ENCODE measurements at places on chromosomes 6 and 20.

DNA sequence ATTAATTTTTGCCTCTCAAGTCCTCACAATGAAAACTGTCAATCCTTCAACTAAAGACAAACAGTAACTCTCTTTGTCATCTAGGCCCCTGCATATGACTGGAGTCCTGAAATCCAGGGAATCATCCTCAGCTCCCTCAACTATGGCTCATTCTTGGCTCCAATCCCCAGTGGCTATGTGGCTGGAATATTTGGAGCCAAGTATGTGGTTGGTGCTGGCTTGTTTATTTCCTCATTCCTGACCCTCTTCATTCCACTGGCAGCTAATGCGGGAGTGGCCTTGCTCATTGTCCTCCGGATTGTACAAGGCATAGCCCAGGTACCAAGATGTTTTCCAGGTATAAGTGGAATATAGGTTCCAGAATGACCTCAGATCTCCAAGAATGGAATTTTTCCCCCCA is 15.4 kb downstream of the SLC17A4 start:
- DNase-seq, result no peak

- DNase-seq, result no peak
Measured at GRCh38 chr6:11206576-11206975, 25.9 kb downstream of the NEDD9 start.

GRCh38 chr6:123518441-123519188 is 118.1 kb downstream of the TRDN start:
- no peak for DNase-seq

- DNase-seq, result no peak
Measured at GRCh38 chr6:70041411-70041810, 175.1 kb downstream of the COL19A1 start.

GRCh38 chr6:16487996-16488674 is 249.7 kb downstream of the GMPR start:
- no peak for DNase-seq

- DNase-seq, result no peak
Measured at GRCh38 chr6:105034470-105034869, 77.6 kb downstream of the LIN28B start.

GRCh38 chr20:11766961-11767360 is 150.7 kb upstream of the BTBD3 start:
- no peak for DNase-seq

DNA sequence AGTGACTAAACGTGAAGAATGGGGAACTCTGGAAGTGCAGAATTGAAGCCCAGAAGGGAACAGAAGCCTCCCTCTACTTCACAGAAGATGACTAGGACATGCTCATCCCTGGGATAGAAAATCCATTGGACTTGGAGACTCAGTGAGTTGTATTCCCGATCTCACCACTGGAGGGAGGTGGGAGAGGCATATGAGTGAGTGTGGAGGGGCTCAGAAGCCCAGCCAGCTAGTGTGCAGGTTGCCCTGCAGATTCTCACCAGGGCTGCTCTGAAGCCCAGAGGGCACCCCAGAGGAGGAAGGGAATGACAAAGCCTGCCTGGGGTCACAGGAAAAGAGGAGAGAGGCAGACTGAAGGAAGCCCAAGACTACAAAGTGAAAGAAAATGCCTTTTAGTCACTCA is 42.1 kb upstream of the HLA-E start:
- DNase-seq, result no peak

GRCh38 chr6:38495518-38495917 is 144.2 kb downstream of the BTBD9 start:
- DNase-seq, result no peak

GRCh38 chr6:87093651-87094050 is 1.3 kb downstream of the CGA start:
- DNase-seq, result no peak

- DNase-seq, result no peak
Measured at GRCh38 chr6:38171997-38172738, 352.6 kb downstream of the ZFAND3 start.

- no peak for DNase-seq
Measured at GRCh38 chr20:5065879-5066383, 53.8 kb downstream of the PCNA start.

Measured in stimulated activated CD4-positive, alpha-beta T cell treated with anti-CD3 and anti-CD28 coated beads, Interleukin-1b, Interleukin-23, amount 100 ng/mL, for 1 hour (primary cell).